BJ (cell line): ENCODE measurements at places on chromosomes 1 and 21. TPM values are rescaled to one million over a fixed set of nuclear protein-coding genes. Genes with fewer than 3 reads are reported as not detected.

DYRK3 gene
- polyA plus RNA-seq, result 7.4 and 10.8 TPM in 2 replicates

MYOG gene
- not detected in 2 replicates for polyA plus RNA-seq

TNFRSF4 gene
- polyA plus RNA-seq, result not detected in 2 replicates

AMY1C gene
- not detected in 2 replicates for polyA plus RNA-seq

CFHR3 gene
- not detected in 2 replicates for polyA plus RNA-seq

BROX gene
- 2.6 and 6.4 TPM in 2 replicates for polyA plus RNA-seq

APCS gene
- polyA plus RNA-seq, result not detected in 2 replicates

TMEM81 gene
- 1.5 and 2.1 TPM in 2 replicates for polyA plus RNA-seq

RHD gene
- polyA plus RNA-seq, result 0.10 and 0.12 TPM in 2 replicates

FCAMR gene
- not detected in 2 replicates for polyA plus RNA-seq

IFNLR1 gene
- not detected in 2 replicates for polyA plus RNA-seq

SH2D1B gene
- 0.05 TPM in 1 of 2 replicates, not detected in the other for polyA plus RNA-seq

OLFML2B gene
- 1.6 and 3.5 TPM in 2 replicates for polyA plus RNA-seq

OR2T11 gene
- not detected in 2 replicates for polyA plus RNA-seq

SPRR1B gene
- not detected in 2 replicates for polyA plus RNA-seq

ERMAP gene
- polyA plus RNA-seq, result 24.4 and 26.5 TPM in 2 replicates

TINAGL1 gene
- 32.6 and 39.0 TPM in 2 replicates for polyA plus RNA-seq

KRTAP12-2 gene
- not detected in 2 replicates for polyA plus RNA-seq

DIP2A gene
- 13.2 and 18.7 TPM in 2 replicates for polyA plus RNA-seq

RIPPLY3 gene
- 0.22 and 0.23 TPM in 2 replicates for polyA plus RNA-seq

LCE1F gene
- polyA plus RNA-seq, result not detected in 2 replicates

LYPD8 gene
- not detected in 2 replicates for polyA plus RNA-seq

BMP8A gene
- polyA plus RNA-seq, result 0.05 TPM in 1 of 2 replicates, not detected in the other

PTPN7 gene
- polyA plus RNA-seq, result not detected in 2 replicates

FCRLA gene
- polyA plus RNA-seq, result 0.97 and 2.0 TPM in 2 replicates

CELA3A gene
- polyA plus RNA-seq, result not detected in 2 replicates

ARHGEF16 gene
- polyA plus RNA-seq, result 0.04 TPM in 2 replicates

ELF3 gene
- 0.02 and 0.21 TPM in 2 replicates for polyA plus RNA-seq

ADAM30 gene
- not detected in 2 replicates for polyA plus RNA-seq

POU3F1 gene
- not detected in 2 replicates for polyA plus RNA-seq

FCGR1A gene
- not detected in 2 replicates for polyA plus RNA-seq

LEMD1 gene
- polyA plus RNA-seq, result not detected in 2 replicates

PRAMEF7 gene
- not detected in 2 replicates for polyA plus RNA-seq

PGM1 gene
- polyA plus RNA-seq, result 29.6 and 34.8 TPM in 2 replicates

IGSF5 gene
- not detected in 2 replicates for polyA plus RNA-seq

AIRE gene
- polyA plus RNA-seq, result 0.10 and 0.12 TPM in 2 replicates

FCRL6 gene
- not detected in 2 replicates for polyA plus RNA-seq

CDC42BPA gene
- 17.9 and 24.8 TPM in 2 replicates for polyA plus RNA-seq

SLC19A2 gene
- polyA plus RNA-seq, result 3.3 and 4.9 TPM in 2 replicates

TMEM200B gene
- polyA plus RNA-seq, result 16.3 and 18.8 TPM in 2 replicates

C1orf87 gene
- not detected in 2 replicates for polyA plus RNA-seq

NOC2L gene
- 33.7 and 49.7 TPM in 2 replicates for polyA plus RNA-seq

KCNK2 gene
- 23.9 and 29.9 TPM in 2 replicates for polyA plus RNA-seq

TENT5C gene
- 1.9 and 2.3 TPM in 2 replicates for polyA plus RNA-seq

CLCA4 gene
- polyA plus RNA-seq, result not detected in 2 replicates

KDM1A gene
- polyA plus RNA-seq, result 52.2 and 58.5 TPM in 2 replicates

TMEM79 gene
- 2.3 and 3.3 TPM in 2 replicates for polyA plus RNA-seq

FBXO44 gene
- 15.1 and 24.4 TPM in 2 replicates for polyA plus RNA-seq

AUNIP gene
- polyA plus RNA-seq, result 1.4 and 2.8 TPM in 2 replicates

ERRFI1 gene
- 20.5 and 30.3 TPM in 2 replicates for polyA plus RNA-seq

ZMPSTE24 gene
- polyA plus RNA-seq, result 16.5 and 37.3 TPM in 2 replicates

TMOD4 gene
- 0.16 and 0.18 TPM in 2 replicates for polyA plus RNA-seq

FAM89A gene
- polyA plus RNA-seq, result 15.0 and 15.6 TPM in 2 replicates

S100B gene
- polyA plus RNA-seq, result not detected in 2 replicates

MEX3A gene
- 1.9 TPM in 2 replicates for polyA plus RNA-seq
